Esophagus mucosa (tissue), 1 donor: ENCODE measurements at places on chromosomes 12 and 14. TPM values are rescaled to one million over a fixed set of nuclear protein-coding genes. Genes with fewer than 3 reads are reported as not detected.

The NTS gene
- 0.16 TPM for total RNA-seq

The CD163 gene
- total RNA-seq: 5.8 TPM

The SDSL gene
- 2.3 TPM for total RNA-seq

The TAS2R14 gene
- 0.80 TPM for total RNA-seq

The TRIM9 gene
- total RNA-seq: 0.32 TPM

The KLRC2 gene
- total RNA-seq: 0.60 TPM

The LRRIQ1 gene
- total RNA-seq: 0.20 TPM

The EML1 gene
- 6.0 TPM for total RNA-seq
